H1 (cell line): ENCODE measurements at places on chromosomes 1 and 21. TPM values are rescaled to one million over a fixed set of nuclear protein-coding genes. Genes with fewer than 3 reads are reported as not detected.

The CLCNKA gene
- 2.0 and 3.9 TPM in 2 replicates for polyA plus RNA-seq

The LCE1F gene
- polyA plus RNA-seq: not detected in 2 replicates

The HFM1 gene
- 0.14 and 0.23 TPM in 2 replicates for polyA plus RNA-seq

The AMY1A gene
- not detected in 2 replicates for polyA plus RNA-seq

- no peak for DNase-seq
- H3K27me3 ChIP-seq: no peaks in the 10 kb centered on the region
- H3K36me3 ChIP-seq: no peaks in the 10 kb centered on the region
- H3K4me1 ChIP-seq: peaks cover 14% of the 10 kb centered on the region
- no peak overlapping the region for H3K27ac ChIP-seq
- peak overlapping the region; percentile 84; the same call in 1 of the 2 replicates for H3K4me3 ChIP-seq
These were observed 1.3 kb upstream of the MTARC1 start for GRCh38 chr1:220785166-220786056.

DNA sequence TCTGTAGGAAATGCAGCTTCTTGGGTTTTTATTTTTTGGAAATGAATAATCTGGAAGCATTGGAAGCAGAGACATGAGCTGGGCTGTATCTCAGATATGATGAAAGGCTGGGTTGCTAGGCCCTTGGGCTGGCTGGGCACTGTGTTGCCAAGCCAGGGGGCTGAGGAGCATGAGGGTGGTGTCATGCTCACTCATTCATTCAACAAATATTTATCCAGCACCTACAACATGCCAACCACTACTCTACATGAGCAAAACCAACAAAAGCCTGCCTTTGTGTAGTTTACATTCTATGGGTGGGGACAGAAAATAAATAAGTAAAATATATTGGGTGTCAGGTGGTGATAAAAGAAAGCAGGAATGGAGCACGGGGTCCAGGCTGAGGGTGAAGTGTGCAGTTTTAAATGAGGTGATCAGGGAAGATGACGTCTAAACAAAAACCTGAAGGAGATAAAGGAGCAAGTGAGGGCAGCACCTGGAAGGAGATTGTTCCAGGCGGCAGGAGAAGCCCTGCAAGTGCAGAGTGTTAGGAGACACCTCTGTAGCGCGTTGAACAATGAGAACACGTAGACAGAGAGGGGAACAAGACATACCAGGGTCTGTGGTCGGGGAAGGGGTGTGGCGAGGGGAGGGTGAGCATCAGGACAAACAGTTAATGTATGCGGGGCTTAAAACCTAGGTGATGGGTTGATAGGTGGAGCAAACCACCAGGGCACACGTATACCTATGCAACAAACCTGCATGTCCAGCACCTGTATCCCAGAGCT is 10.9 kb downstream of the TAGLN2 start:
- peaks cover 11% of the 10 kb centered on the region for H3K36me3 ChIP-seq
- no peaks in the 10 kb centered on the region for H3K27me3 ChIP-seq
- 0 out of 2 replicates have a peak overlapping the region, but pooled peaks have one; percentile 20 for H3K27ac ChIP-seq

- 0 out of 2 replicates have a peak, but pooled peaks cover 2% of the 10 kb centered on the region for H3K27me3 ChIP-seq
- no peak overlapping the region for H3K27ac ChIP-seq
- H3K4me1 ChIP-seq: no peaks in the 10 kb centered on the region
- no peak overlapping the region for H3K4me3 ChIP-seq
These were observed 79.8 kb upstream of the IFFO2 start for GRCh38 chr1:19036041-19036812.
